ENCODE measurements at places on chromosomes 13 and 19.

DNA sequence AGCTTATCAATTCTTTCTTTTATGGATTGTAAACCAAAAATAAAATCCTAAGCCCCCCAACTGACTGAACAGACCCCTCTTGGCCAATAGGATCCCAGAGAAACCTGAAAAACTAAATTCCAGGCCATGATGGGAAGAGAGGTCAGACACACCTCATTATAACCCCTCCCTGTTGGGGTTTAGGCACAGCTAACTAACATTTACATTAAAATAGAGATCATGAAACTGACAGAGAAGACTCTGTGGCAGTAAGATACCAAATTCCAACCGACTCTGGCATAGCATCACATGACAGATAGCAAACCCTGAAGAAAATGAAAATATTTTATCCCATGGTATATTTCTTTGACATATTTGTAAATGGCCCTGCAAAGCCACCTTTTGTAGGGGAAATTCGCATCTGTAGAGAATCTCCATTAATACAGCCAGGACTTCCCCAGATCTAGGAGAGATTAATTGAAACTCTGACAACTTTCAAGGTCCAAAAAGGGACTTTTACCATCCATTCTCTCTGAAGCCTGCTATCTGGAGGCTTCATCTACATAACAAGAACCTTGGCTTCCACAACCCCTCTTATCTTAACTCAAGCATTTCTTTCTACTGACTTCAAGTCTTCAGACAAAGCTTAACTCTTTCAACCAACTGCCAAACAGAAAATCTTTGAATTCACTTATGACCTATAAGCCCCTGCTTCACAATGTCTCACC, 27.1 kb upstream of the GAS6 start:
- no peak for DNase-seq

GRCh38 chr13:29515372-29515771, 80.1 kb downstream of the SLC7A1 start:
- DNase-seq = no peak

DNA sequence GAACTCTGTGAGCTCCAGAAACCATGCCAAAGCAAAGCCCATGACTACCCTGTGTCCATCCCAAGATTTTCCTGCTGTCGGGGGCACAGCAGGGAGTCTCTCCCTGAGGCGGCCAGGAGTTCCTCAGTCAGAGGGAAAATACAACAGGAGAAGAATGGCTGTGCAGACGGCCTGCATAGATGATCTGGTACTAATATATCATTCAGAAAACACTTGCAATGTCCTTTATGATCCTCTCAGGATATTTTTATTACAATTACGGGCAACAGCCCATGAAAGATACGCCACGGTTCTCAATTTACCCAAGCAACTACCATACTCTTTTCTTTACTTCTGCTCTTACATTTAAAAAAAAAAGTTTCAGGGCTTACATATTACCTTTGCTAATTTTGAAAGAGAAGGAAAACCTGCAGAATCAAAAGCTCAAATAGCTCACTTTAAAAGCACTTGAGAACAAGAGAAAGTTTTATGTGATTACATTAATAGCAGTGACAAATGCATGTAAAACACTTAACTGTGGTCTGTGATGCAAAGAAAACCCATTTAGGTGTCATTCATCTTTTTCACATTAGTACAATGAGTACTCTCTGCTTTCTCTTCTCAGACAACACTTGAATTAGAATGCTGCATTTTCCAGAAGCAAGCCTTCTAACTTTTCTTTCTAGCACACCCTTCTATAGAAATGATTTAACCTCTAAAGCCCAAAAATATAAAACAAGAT, 460.8 kb downstream of the KLF5 start:
- DNase-seq = no peak

DNA sequence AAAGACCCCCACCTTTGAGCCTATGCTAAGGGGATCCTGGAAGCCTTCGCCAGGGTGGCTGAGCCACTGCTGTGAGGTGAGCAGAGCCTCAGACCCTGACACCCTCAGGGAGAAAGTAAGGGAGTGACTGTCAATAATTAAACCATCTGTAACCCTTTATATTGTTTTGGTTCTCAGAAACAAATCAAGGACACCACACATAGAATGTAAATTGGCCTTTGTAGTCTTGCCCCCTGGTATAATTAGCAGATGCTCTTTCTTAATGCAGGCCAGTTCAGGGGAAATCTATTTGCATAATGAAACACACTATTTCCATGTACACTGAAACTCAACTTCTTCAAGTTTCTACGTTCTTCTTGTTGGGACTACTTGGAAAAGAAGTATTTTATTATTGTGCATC, 127.7 kb upstream of the EDNRB start:
- DNase-seq = no peak

DNA sequence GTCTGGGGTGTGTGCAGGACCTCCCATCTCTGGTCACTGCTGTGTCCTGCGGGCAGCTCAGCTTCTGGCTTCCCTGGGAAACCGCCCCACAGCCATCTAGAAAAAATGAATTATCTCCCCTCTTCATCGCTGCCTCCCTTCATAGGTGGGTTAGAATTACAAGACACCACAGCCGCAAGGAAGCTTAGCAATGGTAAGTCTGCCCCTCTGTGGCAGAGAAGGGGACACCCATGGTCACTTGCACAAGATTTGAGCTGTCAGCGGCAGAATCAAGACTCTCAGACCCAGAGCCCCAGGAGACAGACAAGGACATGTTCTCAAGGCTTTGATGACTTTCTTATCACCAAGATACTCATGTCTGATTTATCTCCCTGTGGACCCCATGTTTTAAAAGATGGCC, 110.8 kb upstream of the PABPC3 start:
- no peak for DNase-seq

- DNase-seq = no peak
These were observed 405 bp downstream of the ZNF446 start for GRCh38 chr19:58476498-58477015.

Measured in stimulated activated CD4-positive, alpha-beta T cell treated with anti-CD3 and anti-CD28 coated beads, Interleukin-4, amount 100 ng/mL, for 1 hour (primary cell).